ENCODE measurements at places on chromosomes 16 and 17. TPM values are rescaled to one million over a fixed set of nuclear protein-coding genes. Genes with fewer than 3 reads are reported as not detected.

The SYT17 gene
- total RNA-seq: 0.12 TPM

The CHST4 gene
- total RNA-seq: not detected

The TBC1D3I gene
- 0.73 TPM for total RNA-seq

The KCNJ12 gene
- total RNA-seq: 0.61 TPM

The HOXB5 gene
- total RNA-seq: 0.73 TPM

The CHRNE gene
- 5.8 TPM for total RNA-seq

The TBX6 gene
- total RNA-seq: 0.32 TPM

The CSH1 gene
- not detected for total RNA-seq

The KRT33B gene
- total RNA-seq: not detected

The ACSM2B gene
- total RNA-seq: not detected

The HS3ST3A1 gene
- 40.1 TPM for total RNA-seq

The HLF gene
- 1.3 TPM for total RNA-seq

The KCTD19 gene
- total RNA-seq: not detected

The PTX4 gene
- total RNA-seq: 0.16 TPM

The B3GNT9 gene
- 74.3 TPM for total RNA-seq

The ANKRD40CL gene
- not detected for total RNA-seq

The ACLY gene
- total RNA-seq: 341 TPM

The GLTPD2 gene
- not detected for total RNA-seq

The CMTM2 gene
- total RNA-seq: not detected

The FOXN1 gene
- not detected for total RNA-seq

The FOXL1 gene
- total RNA-seq: 2.9 TPM

The CHST6 gene
- 1.3 TPM for total RNA-seq

The TRIM72 gene
- not detected for total RNA-seq

The KDM6B gene
- total RNA-seq: 7.7 TPM

The CRHR1 gene
- total RNA-seq: not detected

Data from hair follicle dermal papilla cell (primary cell).